Epithelial cell of proximal tubule (primary cell): ENCODE measurements at places on chromosomes 1 and 21. TPM values are rescaled to one million over a fixed set of nuclear protein-coding genes. Genes with fewer than 3 reads are reported as not detected.

- no peak for DNase-seq
Measured at GRCh38 chr1:150548632-150549495, at the start of gene ADAMTSL4. TSS of gene ADAMTSL4 (plus strand) at chr1:150549408. CDS start at chr1:150552289, 2,881 bp downstream.

The WDR3 gene
- 15.0 and 16.9 TPM in 2 replicates for total RNA-seq

The SPRR2A gene
- total RNA-seq: 0.92 and 1.8 TPM in 2 replicates

DNA sequence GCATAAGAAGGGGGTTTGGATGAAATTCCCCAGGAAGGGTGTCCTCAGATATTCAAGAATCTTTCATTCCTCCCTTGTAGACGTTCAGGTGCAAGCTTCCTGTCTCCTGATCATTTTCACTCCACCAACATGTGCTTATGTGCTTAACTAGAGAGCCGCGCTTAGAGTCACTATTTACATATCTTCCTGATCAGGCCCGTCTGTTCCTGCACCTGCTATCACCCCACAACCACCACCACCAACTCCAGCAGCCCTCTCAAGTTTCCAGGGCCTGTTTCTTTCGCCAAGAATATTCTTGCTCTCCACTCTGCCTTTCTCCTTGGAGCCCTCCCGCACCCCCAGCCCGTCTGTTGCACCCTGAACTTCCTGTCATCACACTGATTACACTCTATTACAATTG is 113.4 kb downstream of the SPSB1 start:
- no peak for DNase-seq

DNA sequence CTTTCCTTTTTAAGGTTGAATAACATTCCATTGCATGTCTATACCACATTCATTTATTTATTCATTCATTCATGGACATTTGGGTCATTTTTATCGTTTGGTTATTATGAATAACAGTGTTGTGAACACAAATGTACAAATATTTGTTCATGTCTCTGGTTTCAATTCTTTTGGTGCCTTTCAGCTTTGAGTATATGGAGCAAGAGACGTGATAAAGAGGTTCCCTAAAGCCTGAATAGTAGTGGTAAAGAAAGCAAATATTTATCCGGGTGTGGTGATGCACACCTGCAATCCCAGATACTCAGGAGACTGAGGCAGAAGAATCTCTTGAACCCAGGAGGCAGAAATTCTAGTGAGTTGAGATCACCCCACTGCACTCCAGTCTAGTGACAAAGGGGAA is 5.3 kb upstream of the RLF start:
- no peak for DNase-seq

- DNase-seq: no peak
Measured at GRCh38 chr21:22795091-22795490, 1796.9 kb downstream of the NCAM2 start.

- DNase-seq: no peak
Measured at GRCh38 chr21:34949030-34949429, 100.1 kb downstream of the RUNX1 start.

GRCh38 chr1:204692841-204693356 is 7.4 kb upstream of the LRRN2 start:
- DNase-seq: no peak

DNA sequence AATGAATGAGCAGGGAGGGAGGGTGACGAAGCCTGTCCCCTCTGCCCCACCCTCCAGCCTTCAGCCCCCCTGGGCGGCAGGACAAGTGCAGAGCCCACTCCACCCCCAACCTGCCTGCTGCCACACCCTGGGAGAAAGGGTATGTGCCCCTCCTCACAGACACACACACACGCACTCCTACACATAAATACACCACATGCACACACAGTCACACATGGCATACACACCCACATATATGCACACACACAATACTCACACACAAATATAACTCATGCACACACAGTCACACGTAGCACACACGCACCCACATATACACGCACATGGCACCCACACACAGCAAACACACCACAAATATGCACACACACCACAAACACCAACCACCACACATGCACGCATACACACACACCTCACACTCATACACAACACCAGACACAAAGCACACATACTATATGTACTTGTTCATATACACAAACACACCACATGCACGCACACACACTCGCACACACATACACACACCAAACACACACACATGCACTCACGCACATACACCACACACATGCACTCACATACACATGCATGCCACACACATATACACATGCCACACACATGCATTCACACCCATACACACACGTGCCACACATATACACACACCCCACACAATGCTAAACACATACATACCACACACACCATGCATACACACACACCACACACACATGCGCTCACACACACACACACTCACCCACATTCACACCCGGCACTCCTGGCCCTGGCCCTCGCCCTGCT is 16.4 kb downstream of the ITGB2 start:
- no peak for DNase-seq

GRCh38 chr1:218273762-218274479 is 11.2 kb upstream of the RRP15 start:
- DNase-seq: no peak

The PDPN gene
- total RNA-seq: 7.6 TPM in 2 replicates

DNA sequence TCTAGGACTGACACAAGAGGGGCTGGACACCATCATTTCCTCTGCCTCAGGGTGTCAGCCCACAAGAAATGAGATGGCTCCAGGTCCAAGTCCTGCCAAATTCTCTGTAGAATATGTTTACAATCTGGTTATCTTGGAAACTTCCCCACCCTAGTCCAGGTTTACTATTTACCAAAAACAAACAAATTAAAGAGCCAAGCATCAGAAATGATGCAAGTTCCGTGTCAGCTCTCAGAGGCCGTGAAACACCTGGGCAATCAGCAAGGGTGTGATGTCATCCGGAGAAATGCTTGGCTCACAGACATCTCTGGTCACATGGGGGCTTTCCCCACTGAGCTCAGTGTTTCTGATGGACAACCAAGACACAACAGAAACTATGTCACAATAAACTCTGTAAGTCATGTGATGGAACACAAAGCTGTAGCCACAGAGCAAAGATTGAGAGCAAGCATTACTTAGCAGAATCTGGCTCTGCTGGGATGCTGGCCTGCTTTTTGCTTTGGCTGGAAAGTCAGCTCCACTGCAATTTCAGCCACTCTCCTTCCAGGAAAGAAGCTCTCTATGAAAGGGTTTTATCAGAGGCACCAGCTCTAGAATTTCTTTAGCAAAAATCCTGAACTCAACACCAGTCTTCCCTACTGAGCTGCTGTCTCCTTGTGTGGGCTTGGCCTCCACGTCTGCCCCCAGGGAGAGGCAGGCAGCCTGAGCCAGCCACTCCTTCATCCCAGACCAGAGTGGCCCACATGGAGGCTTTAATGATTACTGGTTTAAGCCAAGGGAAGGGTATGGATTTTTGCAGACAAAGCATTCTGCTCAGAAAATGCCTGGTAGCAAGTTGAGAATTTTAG is 55.9 kb downstream of the NENF start:
- peak; percentile 98 for DNase-seq

GRCh38 chr21:46567348-46567747 is 37.5 kb downstream of the S100B start:
- no peak for DNase-seq

DNA sequence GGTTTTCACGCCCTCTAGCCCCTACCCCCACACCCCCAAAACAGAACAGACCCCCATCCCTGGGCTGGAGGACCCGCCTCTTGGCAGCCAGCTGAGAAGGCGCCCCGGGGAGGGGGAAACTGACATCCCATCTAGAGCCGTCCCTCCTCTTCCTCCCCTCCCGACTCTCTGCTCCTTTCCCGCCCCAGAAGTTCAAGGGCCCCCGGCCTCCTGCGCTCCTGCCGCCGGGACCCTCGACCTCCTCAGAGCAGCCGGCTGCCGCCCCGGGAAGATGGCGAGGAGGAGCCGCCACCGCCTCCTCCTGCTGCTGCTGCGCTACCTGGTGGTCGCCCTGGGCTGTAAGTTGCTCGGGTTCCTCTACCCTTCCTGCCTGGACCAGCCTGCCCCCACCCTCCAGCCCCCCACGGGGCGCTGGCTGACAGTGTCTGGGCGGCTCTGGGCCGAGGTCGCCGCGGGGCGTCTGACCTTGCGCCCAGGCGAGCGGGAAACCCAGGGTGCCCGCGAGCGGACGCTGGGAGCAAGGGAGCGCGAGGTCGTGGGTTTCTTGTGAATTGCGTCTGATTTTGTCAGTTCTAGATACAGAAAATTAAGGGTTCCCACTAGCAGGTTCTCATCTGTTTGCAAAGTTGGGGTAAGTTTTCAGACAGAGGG is 618 bp downstream of the JAM2 start:
- DNase-seq: no peak

The HJV gene
- total RNA-seq: 0.35 TPM in 1 of 2 replicates, not detected in the other
